Stimulated activated CD8-positive, alpha-beta memory T cell treated with anti-CD3 and anti-CD28 coated beads, Interleukin-15, amount 100 ng/mL, for 1 hour (primary cell): ENCODE measurements at places on chromosomes 13 and 19.

GRCh38 chr13:38979891-38980749, 10.5 kb downstream of the STOML3 start:
- DNase-seq: no peak

GRCh38 chr13:98476106-98476505, 100.8 kb downstream of the STK24 start:
- DNase-seq: peak; percentile 13

DNA sequence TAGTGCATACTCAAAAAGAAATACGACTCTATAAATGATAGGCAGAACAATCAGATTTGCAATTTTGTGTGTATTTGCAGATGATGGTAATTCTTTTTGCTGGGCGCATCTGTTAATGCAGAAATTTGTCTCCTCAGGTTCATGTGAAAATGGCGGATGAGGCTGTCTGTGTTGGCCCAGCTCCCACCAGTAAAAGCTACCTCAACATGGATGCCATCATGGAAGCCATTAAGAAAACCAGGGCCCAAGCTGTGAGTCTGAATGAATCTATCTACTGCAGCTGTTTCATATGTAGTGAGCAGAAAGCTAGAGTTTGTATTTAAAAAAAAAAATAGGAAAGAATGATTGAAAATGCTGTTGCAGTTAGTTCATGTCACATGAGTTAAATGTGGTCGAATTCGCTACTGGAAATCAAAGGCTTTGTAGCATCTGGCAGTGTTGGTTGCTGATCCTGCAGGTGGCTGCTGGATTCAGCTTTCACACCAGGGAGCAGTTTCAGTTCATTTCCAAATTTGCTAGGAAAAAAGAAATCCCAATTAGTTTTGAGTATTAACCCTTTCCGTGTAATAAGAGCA, 66.0 kb downstream of the PCCA start:
- DNase-seq: no peak

- DNase-seq: no peak
Observed at GRCh38 chr19:728011-728410, 19.3 kb downstream of the PALM start.

DNA sequence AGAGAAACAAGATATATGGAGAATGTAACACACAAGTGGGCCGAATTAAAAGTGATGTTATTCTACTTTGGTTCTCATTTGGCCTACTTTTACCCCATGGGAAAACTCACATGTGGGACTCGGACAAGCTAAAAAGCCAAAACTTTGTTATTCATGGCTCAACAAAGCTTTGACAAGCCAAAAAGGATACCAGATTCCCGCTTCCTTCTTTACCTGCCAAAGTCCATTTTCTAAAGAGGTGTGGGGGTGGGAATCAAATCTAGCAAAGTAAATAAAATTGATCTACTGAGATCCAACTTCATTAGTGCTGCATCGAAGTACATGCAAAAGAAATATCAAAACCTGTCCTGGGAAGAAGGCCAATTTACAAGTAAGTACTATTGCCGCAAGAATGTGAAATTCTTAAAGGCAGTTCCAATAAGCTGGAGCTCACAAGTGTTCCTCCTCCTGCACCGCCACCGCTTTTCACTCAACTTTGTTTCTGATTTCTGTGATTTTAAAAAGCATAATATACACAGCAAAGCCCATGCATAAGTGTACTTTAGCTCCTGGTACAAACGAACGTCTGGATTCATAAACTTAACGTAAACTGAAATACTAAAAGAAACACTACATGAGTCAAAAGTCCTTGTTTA, 1.1 kb downstream of the LNX2 start:
- no peak for DNase-seq
